Smooth muscle cell of the umbilical artery (primary cell): ENCODE measurements at places on chromosomes 5 and 9. TPM values are rescaled to one million over a fixed set of nuclear protein-coding genes. Genes with fewer than 3 reads are reported as not detected.

CNTNAP3 gene
- total RNA-seq, result 0.30 and 3.6 TPM in 2 replicates

SPINK6 gene
- not detected in 2 replicates for total RNA-seq

CSF1R gene
- 0.28 and 0.89 TPM in 2 replicates for total RNA-seq

TSPAN17 gene
- 33.3 and 37.6 TPM in 2 replicates for total RNA-seq

PHF24 gene
- 0.05 and 0.30 TPM in 2 replicates for total RNA-seq

PCDHB4 gene
- total RNA-seq, result under 0.01 and 0.09 TPM in 2 replicates

SPATA31E1 gene
- total RNA-seq, result not detected in 2 replicates

SOHLH1 gene
- total RNA-seq, result not detected in 2 replicates
